ENCODE measurements at places on chromosomes 11 and 22.

DNA sequence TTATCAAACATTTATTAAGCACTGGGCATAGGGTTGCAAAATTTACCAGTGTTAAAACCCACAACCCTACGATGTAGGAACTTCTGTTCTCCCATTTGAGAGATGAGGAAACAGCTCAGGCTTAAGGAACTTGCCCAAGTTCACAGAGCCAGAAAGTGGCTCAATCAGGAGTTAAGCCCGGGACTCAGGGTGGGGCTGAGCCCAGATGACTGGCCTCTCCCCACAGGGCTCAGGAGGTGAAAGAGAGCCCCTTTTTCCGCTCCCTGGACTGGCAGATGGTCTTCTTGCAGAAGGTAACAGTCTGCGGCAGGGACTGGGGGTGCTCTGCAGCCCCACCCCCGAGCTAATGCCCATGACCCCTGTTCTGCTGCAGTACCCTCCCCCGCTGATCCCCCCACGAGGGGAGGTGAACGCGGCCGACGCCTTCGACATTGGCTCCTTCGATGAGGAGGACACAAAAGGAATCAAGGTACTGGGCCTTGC lies 5.6 kb upstream of the ANKRD13D start:
- no peak for DNase-seq

DNA sequence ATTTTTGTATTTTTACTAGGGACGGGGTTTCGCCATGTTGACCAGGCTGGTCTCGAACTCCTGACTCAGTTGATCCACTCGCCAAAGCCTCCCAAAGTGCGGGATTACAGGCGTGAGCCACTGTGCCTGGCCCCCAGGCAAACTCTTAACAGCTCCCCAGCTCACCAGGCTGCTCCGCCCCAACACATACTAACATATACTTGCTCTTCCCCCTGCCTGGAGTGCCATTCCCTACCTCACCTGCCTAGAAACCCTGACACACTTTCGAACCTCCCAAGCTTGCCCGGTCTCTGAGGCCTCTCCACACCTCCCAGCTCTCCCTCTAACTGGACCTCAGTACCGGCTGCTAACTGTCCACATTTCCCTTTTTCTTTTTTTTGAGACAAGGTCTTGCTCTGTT lies 8.5 kb downstream of the MAP4K2 start:
- DNase-seq: no peak

DNA sequence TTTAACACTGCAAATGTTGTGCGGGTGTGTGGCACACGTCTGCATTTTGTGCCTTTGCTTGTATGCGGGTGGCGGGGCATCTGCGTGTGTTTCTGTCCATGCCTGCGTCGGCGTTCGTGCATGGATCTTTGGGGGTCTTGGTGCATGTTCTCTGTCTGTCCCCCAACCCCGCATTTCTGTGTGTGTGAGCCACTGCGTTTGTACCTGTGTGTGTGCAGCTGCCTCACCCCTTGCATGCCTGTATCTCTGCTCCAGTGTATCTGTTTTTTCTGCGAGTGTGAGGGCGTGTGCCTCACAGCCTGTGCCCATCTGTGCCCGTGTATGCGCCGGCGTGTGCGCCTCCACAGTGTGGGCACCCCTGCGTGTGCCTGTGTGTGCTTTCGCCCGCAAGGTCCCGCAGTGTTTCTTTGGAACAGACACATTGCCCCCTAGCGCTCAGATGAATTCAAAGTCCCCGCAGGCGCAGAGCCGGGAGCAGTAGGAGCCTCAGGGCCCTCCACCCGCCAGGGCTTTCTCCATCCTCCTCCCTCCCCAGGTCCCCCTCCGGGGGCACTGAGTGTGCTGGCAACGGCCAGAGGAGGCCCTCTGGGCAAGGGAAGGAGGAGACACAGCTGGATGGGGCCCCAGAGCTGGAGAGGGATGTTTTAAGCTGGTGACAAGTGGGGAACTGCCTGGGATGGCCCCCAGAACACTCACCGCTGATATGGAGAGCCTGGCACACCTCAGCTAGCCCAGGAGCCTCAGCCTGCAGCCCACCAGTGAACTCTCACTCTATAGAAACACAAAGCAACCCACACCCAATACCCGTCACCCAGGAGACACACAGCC lies 3.1 kb upstream of the MN1 start:
- DNase-seq: no peak

DNA sequence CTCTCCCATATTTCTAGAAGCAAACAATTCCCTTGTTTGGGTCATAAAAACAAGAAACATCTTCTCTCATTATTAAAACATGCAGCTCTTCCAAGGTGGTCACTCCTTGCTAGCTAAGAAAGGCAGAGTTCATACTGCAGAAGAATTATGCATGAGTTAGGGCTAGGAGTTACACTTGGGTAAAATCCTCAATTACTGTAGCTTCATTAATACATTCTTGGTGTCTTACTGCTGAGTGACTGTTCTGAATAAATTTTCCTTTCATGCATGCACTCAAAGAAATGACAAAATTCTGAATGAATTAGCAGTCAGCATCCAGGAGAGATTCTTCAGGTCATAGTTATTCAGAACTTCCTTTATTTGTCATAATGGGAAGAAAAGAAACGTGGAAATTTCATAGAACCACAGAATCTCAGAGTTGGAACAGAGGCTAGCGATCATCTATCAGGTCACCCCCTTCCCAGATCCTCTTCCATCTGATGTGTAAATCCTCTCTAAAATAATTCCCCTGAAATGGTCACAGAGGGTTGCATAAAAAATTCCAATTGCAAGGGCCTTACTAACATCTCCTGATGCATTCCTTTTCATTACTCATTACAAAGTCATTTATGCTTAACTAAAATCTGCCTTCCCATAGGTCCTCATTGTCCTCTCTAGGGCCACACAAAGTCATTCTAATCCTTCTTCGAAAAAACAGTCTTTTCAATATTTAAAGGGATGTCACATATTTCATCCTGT lies 771.5 kb downstream of the DLG2 start:
- no peak for DNase-seq

- DNase-seq: no peak
Measured at GRCh38 chr22:36419177-36419911, 31.6 kb upstream of the MYH9 start.

DNA sequence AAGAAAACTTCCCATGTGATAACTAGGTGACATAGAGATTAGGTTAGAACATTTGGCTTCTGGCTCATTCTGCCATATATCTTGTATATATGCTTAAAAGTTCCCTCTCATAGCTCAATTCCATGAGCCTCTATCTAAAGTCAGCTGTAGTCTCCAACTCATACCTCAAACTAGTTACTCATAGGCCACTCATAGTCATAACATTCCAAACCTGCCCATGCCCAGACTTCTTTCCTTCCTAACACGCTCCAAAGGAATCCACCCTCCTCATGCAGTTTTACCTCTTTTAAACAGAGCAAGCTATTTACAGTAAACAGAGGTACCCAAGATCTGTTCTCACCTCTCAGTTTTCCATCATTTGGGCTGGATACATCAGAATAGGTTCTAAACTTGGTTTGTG lies 39.4 kb downstream of the GLYATL2 start:
- DNase-seq: no peak

DNA sequence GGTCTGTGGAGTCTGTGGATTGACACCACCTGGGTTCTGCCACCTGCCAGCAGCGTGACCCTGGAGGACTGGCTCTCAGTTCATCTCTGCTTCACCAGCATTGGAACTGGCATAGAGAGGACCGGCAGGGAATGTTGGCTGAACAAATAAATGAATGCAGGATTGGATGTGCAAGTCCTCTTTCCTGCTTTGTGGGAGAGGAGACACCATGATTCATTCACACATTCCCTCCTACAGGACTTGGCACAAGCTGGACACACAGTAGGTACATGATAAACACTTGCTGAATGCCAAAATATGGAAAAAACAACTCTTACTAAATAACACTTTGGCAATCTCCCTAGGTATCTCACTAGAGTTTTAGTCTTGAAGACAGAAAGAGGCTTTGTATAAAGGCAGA lies 116.6 kb upstream of the NARS2 start:
- DNase-seq: no peak

DNA sequence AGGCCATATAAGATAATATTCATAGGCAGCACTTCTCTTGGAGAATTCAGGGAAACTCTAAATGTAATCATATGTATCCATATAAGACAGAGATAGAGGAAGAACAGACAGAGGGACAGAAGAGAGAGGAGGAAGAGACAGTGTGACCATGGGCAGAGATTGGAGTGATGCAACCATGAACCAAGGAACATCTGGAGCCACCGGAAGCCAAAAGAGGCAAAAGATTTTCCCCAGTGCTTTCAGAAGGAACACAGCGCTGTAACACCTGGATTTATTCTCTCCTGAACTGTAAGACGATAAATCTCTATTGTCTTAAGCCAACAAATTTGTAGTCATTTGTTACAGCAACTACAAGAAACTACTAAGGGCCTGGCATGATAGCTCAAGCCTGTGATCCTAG lies 57.7 kb downstream of the GAB2 start:
- no peak for DNase-seq

- DNase-seq: no peak
Measured at GRCh38 chr11:85088286-85088685, 538.9 kb downstream of the DLG2 start.

- DNase-seq: no peak
Measured at GRCh38 chr11:83523676-83524075, 237.5 kb upstream of the CCDC90B start.

DNA sequence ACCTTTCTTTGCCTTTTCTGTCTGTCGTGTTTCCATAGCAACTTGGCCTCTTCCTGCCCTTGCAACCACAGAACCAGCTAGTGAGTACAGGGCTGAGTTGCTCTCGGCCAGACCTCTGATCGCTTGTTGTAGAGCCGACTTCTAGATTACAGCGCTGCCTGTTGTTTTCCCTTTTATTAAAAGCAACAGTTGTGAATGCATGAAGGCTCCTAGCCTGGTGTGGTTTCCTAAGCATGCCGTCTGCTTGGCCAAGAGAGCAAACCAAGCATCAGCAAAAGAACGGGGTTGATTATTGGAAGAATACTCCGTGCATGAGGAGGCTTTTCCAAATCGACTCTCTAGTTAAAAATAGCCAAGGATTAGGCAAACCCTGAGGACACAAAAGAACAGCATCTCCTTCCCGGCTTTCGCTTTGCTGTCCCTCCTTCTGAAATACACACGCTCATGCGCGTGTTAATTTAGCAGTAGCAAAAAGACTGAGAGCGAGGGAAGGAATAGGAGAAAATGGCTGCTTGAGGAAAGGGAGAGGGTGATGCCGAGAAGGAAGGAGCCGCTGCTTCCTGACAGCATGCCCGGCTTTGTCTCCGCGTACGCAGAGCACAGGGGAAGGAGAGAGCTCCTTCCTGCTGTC lies 71.5 kb upstream of the TTC12 start:
- DNase-seq: no peak
